ENCODE measurements at places on chromosomes 4 and X.

DNA sequence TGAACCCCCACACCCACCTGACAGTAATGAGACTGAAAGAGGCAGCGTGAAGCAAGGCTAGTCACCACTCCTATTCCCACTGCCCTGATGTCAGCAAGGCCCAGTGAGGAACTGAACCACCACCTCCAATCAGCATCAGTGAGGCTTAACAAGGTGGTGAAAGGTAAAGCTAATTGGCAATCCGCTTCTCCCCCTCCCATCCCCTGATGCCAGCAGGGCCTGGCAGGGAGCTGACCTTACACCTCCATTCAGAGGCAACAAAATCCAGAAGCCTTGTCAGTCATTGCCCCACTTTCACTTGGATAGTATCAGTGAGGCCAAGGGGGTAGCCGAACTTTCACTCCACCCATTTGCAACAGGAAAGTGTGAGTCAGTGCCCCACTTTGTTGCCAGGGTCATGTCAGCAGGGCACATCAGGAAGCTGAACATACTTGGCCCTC, 60.8 kb downstream of the AWAT2 start:
- no peak for DNase-seq

GRCh38 chr4:68907245-68907644, 44.4 kb downstream of the UGT2A3 start:
- DNase-seq: no peak

DNA sequence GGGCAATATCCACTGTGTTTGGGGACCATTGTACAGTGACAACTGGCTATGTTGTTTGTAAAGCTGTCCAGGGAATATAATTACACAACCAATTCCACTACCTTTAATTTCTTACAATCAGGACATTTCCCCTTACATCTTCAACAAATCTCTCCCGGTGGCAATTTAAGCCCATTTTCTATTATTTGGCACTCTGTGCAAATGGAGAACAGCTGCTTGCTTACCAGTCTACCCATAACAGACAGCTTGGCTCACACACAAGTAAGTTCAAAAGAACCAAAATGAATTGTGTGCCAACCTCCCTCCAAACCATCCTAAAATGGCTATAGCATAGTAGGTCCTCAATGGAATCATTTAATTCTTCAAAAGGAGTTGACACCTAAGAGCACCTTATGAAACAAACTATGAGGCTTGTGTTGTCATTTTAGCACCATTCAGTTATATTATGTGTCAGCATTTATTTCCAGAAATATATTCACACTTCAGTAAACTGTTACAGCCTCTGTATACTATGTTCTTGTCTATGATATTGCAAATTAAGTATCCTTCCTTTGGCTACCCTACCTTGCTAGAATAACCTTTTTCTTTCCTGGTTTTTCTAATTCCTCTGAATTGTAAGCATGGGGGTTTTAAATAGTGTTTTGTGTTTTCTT, 18.4 kb downstream of the GABRA4 start:
- no peak for DNase-seq

GRCh38 chr4:158613046-158613445, 58.6 kb downstream of the C4orf46 start:
- no peak for DNase-seq

DNA sequence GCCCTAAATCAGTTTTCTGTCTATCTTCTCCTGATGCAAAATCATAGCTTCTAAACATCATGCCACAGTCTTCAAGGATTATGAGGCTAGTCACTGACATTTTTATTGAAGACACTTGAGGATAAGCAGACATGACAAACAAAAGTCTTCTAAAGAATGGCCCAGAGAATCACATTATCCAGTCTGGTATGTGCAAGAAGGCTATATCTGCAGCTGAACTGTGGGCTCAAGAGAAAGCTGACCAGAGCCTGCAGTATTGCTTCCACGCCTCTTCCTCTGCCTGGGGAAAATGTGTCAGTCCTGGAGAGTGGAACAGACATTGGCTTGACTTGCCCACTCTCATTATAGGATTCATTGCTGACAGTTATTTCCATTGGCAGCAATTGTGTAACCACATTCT, 553.5 kb downstream of the SPOCK3 start:
- DNase-seq: no peak

- DNase-seq: no peak
Observed at GRCh38 chr4:25131926-25132325, 28.3 kb downstream of the SEPSECS start.

DNA sequence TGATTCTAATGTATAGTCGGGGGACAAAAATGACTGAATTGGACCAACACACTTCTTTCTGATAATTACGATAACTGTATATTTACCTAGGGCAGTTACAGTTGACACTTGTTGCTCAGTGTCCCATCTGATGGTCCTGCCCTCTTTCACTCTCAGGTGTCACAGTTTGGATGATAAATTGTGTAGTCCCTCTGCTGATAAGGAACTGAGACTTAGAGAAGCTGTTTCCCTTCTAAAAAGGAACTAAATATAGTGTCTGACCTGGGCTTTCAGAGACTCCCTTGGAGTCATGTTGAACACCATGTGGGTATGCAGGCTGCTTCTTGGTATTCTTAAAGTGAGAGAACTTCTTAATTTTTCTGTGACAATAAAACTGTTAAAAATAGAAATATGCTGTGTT, 23.7 kb upstream of the PNPLA4 start:
- DNase-seq: no peak

GRCh38 chr4:112523764-112524505, 8.0 kb upstream of the NEUROG2 start:
- peak; percentile 46 for DNase-seq

DNA sequence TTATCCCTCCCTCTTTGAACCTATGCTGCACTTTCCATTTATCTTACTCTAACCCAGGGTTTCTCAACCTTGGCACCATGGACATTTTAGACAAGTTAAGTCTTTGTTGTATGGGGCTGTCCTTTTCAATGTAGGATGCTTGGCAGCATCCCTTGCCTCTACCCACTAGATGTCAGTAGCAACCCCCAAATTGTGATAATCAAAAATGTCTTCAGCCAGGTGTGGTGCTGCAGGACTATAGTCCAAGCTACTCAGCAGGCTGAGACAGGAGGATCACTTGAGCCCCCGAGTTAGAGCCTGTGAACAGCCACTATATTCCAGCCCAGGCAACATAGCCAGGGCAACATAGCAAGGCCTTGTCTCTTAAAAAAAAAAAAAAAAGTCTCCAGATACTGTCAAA, 7.0 kb downstream of the LRCH2 start:
- DNase-seq: no peak

- no peak for DNase-seq
Observed at GRCh38 chr4:11264346-11264745, 164.3 kb downstream of the HS3ST1 start.

- no peak for DNase-seq
Observed at GRCh38 chrX:109036624-109037023, 300.3 kb upstream of the IRS4 start.

- no peak for DNase-seq
Observed at GRCh38 chr4:131721883-131722282, 1427.2 kb upstream of the PCDH10 start.

- no peak for DNase-seq
Observed at GRCh38 chr4:102758241-102759160, 2.3 kb downstream of the MANBA start.

DNA sequence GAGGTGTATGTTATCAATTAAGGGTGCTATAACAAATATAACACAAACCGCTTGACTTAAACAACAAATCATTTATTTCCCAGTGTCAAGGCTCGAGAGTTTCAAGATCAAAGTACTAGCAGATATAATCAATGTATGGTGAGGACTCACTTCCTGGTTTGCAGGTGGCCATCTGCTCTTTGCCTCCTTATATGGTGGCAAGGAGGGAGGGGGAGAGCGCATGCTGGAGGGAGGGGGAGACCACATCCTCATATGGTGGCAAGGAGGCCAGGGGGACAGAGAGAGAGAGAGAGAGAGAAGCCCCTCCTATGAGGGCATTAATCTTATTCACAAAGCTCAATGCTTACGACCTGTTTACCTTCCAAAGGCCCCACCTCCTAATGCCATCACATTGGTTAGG, 372.3 kb upstream of the SPOCK3 start:
- DNase-seq: no peak

- DNase-seq: no peak
Observed at GRCh38 chr4:174218127-174218790, 65.2 kb downstream of the FBXO8 start.

DNA sequence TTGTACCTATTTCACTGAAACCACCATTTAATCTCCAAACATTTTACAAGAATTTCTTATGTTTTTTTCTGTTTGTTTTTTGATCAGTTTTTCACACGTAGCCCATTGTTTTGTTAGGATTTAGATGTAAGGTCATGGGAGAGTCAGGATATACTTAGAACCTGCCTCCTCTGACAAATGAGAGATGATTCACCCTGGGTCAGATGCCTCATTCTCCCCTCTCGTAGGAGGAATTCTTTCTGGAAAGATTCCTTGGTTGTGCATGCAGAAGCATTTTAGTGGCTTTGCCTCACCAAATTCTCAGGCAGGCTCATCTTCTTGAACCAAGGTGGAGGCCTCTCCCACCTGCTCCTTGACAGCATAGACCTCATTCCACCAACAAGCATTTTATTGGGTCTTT, 599.3 kb downstream of the SPRY1 start:
- no peak for DNase-seq

DNA sequence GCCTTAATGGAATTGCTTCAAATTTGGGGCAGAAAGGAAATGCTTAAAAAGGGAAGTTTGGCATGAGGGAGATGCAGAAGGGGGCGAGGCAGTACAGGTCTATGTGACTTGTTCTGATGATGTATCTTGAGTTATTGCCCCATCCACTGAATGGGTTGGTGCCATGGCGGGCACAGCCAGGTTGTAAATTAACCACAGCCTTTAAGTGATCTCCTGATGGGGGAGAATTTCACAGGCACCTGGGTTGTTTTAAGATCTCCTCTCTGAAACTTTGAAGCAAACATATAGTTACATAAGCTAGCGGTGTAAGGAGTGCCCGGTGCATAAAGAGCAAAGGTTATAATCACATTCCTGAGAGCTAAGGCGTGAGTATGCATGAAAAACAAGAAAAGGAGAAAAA, 37.0 kb downstream of the NPY5R start:
- DNase-seq: no peak

DNA sequence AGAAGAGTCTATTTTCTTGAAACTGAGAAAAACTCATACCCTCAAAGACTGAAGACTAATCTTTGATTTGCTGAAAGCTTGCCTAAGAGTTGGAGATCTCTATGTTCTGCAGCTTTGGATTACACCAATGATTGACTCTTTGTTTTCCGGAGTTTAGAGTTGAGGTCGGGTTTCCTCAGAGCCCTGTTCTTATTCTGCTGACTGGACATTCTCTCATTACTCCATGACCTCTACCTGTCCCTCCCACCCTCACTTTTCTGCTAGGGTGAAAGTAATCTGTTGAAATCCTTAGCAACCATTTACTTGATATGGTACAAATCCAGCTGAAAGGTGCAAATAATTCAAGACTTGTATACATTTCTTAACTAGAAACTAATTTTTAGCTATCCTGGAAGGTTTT, 421.5 kb upstream of the FRG1 start:
- no peak for DNase-seq

DNA sequence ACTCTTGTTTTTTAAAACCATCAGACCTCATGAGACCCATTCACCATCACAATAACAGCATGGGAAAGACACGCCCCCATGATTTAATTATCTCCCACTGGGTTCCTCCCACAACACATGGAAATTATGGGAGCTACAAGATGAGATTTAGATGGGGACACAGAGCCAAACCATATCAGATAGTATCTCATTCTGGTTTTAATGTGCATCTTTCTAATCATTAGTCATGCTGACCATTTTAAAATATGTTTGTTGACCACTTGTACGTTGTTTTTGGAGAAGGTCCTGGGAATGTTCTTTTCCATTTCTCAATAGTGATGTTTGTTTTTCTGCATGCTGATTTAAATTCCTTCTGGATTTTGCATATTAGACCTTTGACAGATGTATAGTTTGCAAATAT, 119.0 kb downstream of the RTL3 start:
- no peak for DNase-seq

DNA sequence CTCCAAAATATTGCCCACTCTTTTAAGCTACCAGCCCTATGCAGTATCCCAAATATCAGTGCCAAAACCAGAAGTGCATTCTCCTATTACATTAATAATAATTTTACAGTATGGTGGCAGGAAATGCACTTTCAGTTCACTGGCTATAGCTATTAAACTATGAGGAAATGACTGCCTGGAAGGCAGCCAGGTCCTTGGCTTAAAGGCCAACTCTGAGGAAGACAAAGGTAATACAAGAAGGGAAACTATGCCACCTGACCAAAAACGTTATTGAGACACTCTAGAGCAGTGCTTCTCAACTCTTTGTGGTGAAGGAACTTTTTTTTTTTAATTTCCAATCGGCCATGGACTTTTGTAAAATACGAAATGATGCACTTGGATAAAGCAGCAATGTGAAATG, 133.6 kb upstream of the VAMP7 start:
- DNase-seq: no peak

DNA sequence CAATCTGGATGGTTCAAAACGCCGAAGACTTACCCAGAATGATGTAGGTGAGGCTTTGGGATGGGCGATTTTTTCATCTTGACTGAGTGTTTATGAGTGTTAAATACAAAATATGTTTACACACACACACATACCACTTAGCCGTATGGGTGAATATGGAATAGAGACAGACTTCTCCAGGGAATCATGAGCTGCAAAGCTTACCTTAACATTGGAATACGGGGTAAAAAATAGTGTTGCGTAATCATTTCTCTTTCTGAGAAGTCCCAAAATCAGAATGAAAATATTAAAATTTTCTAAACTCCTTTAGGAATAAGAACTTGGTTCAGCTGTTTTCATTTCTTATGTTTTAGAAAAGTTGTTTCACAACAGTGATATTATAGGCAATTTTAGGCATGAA, 63.5 kb downstream of the EGF start:
- no peak for DNase-seq

DNA sequence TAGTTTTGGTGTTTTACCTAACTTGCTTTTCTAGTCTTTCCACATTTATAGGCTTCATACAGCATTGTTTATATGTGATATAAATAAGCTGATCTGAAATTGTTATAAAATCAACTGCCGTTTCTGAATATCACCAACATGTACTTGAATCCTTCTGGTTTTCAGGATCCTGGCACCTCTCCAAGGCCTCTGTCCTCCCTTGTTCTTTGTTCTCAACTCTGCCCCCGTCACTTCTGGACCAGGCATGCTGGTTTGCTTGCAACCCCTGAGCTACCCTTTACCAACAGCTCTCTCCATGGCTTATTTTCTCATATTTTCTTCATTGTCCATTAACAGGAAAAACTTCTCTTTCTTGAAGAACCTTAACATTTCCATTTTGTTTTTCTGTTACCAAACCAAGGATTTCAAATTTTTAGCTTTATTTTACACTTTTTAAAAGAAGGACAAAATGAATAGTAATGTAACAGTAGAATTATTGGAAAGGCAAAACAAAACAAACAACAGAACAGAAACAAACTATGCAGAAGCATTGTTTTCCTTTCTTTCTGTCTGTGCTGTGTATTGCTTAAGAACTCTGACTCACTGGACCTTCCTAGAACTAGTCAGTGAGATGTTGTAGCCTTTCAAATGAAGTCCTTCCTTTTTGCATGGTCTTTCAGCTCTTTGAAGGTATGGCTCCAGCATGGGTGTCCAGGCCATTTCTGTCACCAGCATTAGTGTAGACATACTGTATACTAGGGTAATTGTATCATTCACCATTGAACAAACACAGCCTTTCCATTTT, 44.8 kb downstream of the BANK1 start:
- DNase-seq: no peak

All from stimulated activated CD8-positive, alpha-beta memory T cell treated with anti-CD3 and anti-CD28 coated beads, Interleukin-2, amount 100 ng/mL, for 1 hour (primary cell).